Dermis lymphatic vessel endothelial cell (primary cell): ENCODE measurements at places on chromosomes 1 and 21. TPM values are rescaled to one million over a fixed set of nuclear protein-coding genes. Genes with fewer than 3 reads are reported as not detected.

TRIM58 gene
- total RNA-seq, result 0.33 and 0.43 TPM in 2 replicates

SLAMF1 gene
- total RNA-seq, result 0.43 TPM in 1 of 2 replicates, not detected in the other

CRYBG2 gene
- total RNA-seq, result 0.26 and 0.33 TPM in 2 replicates

SPRR2A gene
- not detected in 2 replicates for total RNA-seq
